ENCODE measurements at places on chromosomes 1 and 21.

GRCh38 chr1:222167111-222167510 lies 380.8 kb downstream of the HHIPL2 start:
- peak; percentile 64 for DNase-seq

DNA sequence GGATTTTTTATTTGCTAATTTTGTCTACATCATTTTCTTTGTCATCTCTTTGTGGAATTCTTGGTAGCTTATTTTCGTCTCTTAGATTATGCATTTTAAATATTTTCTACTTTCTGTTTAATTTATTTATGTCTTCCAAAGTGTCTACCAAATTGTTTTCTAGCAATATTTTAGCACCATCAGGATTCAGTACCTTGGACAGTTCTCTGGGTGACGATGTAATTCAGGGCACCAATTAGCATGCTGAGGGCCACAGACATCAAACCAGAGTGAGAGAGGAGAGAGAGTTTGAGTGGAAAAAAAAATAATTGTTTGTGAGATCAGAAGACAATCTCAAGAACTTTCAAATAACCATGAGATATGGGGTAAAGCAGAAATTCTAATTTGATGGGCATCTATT lies 169.8 kb upstream of the CXADR start:
- peak; percentile 32 for DNase-seq

DNA sequence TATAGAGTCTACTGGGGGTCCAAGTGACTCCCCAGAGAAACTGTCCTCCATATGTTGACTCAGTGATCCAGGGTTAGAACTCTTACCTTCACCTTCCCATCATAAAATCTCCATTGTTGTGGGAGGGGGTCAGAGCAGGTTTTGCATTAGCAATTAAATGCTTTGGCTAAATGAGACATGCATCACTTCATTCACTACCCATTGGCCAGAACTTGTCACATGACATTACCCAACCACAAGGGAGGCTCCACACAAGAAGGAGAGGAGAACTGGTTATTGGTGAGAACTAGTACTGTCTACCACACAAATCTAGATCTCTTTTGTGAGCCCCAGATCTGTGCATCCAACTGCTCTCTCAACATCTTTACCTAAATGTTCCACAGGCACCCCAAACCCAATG lies 4.2 kb upstream of the C1orf162 start:
- DNase-seq: no peak

DNA sequence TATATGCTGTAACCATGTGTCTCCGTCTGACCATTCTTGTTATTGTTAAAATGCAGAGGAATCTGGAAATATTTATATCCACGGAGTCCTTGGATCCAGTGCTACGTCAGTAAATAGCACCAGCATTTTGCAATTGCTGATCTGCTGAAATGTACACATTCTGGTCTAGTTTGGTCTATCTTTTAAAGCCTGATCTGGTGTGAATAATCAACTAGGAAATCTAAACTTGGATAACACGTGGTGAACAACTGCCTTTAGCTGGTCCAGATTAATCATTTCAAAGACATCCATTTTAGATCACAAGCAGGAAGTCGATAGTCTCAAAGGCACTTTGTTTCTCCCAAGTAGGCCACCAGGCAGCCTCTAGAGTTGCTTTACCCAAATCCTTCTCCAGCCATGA lies 32.6 kb downstream of the PDPN start:
- no peak for DNase-seq

DNA sequence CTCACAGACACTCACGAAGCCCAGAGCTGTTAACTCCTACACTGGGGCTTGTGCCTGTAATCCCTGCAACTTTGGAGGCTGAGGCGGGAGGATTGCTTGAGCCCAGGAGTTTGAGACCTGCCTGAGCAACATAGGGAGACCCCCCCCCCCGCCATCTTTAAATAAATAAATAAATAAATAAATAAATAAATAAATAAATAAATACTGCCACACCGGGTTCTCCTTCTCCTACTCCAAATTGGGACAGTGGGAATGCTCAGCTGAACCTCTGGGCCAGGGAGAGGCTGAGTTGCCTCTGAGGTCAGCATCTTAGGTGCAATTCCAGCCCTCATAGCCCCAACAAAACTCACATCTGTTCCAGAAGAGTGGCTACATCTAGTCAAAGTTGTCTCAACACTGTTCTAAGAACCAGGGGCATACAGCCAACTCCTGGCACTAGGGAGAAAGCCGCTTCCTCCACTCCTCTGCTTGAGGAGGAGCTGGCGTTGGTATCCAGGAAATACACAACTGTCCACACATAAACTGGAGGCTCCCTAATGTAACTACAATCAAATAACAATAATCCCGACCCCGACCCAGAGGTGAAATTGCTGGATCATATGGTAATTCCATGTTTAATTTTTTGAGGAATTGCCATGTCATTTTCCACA lies 27.0 kb downstream of the C1orf216 start:
- no peak for DNase-seq

- DNase-seq: no peak
Measured at GRCh38 chr1:237005674-237006073, 1.4 kb upstream of the MT1HL1 start.

DNA sequence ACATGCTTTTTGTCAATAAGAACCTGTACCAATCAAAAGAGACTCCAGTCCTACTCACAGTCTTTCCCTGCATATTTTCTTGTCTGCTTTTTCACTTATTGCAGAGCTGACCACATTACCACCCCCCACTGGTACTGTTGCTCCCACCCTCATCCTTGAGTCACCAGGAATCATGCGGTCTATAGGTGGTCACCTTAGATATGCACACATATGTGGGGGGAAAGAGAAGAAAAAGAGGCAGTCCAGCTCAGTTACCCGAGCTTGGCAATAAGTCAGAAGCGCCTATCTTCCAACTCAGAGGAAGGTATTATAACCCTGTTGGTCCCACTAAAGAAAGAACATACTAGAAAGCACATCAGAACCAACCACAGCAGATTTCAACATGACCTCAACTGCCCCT lies 119.2 kb downstream of the SMYD2 start:
- DNase-seq: no peak

- DNase-seq: no peak
Measured at GRCh38 chr1:227712648-227713047, 22.5 kb downstream of the JMJD4 start.

GRCh38 chr1:162019006-162019405 lies 4.7 kb downstream of the OLFML2B start:
- peak; percentile 18 for DNase-seq

DNA sequence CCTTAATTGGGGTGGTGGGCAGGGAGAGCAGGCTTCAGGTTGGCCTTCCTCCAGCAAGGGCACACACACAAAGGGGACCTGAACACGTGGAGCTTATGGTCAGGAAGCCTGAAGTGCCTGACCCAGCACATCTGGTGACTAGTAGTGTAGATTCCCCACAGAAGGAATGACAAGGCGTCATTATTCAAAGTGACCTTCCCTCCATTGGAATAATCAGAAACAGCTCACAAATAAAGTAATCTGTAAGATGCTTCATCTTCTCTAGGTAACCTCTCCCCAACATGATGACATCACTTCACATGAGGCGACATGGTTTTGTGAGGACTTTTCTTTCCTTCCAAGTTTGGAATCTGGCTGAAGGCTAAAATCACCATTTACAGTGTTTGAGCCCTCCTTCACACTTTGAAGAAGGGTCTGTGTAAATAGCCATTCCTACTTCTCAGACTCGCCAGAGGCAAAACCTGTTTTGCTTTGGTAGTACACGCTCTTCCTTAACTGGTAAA lies 32.8 kb upstream of the ERG start:
- DNase-seq: no peak

GRCh38 chr1:164223378-164223777 lies 335.6 kb upstream of the PBX1 start:
- DNase-seq: no peak

- DNase-seq: no peak
Measured at GRCh38 chr1:109379422-109379821, 18.3 kb downstream of the SORT1 start.

- no peak for DNase-seq
Measured at GRCh38 chr21:46552865-46553379, 52.0 kb downstream of the S100B start.

- DNase-seq: no peak
Measured at GRCh38 chr1:244287726-244288125, 164.0 kb downstream of the ADSS2 start.

DNA sequence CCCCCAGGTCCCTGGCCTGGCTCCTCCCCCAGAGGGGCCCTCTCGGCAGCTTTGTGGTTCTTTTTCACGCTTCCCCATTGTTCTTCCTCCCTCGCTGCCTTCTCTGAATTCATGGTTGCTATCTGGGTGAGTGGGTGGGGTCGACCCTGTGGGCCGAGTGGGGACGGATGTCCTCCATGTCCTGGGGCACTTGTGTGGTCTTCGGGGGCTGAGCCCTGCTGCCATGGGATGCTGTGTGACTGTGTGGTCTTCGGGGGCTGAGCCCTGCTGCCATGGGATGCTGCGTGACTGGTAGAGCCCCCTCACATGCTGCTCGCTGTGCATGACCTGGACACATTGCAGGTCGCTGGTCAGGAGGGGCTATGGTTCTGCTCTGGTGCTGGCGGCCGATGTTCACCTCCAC lies 21.6 kb upstream of the DIP2A start:
- DNase-seq: no peak

GRCh38 chr1:64327119-64327518 lies 123.7 kb downstream of the UBE2U start:
- no peak for DNase-seq

- DNase-seq: no peak
Measured at GRCh38 chr21:44533891-44534627, 5.9 kb downstream of the KRTAP10-1 start.

DNA sequence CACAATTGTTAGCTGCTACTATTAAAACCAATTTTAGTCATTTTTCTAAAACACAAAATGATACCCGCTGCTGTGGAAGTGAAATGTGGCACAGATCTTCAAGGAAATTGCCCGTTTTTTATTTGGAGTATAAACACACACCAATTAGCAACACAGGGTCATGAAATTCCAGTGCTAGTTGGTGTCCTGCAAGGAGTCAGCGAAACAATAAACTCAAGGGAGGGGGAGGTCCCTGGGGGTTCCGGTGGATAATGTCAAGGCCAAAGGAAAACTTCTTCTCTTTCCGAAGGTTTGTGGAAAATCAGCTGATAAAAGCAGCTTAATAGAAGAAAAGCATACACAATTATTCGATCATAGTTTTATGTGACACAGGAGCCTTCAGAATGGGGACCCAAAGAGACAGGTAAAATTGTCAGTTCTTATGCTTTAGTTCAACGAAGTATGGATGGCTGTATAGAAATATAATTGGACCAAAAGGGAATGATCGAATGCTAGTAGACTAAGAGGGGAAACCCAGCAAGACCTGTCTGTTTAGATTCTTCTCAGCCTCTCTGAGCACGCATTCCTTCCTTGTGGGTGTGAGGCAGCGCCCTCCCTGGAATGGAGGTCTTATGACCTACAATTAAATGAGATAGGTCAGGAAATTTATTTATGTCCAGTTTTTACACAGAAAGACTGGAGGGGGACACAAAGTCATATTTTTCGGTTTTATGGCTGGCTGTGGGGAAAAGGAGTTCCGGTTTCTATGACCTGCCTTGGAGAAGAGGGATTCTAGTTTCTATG lies 65.9 kb downstream of the KCNK1 start:
- no peak for DNase-seq

GRCh38 chr1:154546264-154547063 lies 12.0 kb downstream of the UBE2Q1 start:
- DNase-seq: peak; percentile 81

DNA sequence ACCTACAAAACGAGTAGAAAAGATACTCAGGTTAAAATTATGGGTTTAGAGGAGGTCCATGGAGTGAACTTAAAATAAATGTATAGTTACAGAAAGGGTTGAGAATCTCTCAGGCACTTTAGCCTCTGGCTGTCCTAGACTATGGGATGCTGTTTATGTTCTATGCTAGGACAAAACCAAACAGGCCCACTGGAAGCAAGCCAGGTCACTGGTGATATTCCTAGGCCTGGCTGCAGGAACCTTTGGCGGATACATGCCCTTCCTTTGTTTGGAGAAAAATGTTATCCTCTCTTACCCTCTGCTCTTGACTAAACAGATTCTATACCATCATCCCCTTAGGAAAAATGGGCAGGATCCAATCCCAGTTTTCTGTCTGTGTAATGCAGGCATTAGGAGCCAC lies 90.7 kb upstream of the DUSP10 start:
- no peak for DNase-seq

Measured in HT-29 (cell line).